DMS 273 treated with DMSO at 0.1 percent for 48 hours (cell line): ENCODE measurements at places on chromosomes 1 and 21.

GRCh38 chr1:231418741-231419107 lies 3.4 kb downstream of the EGLN1 start:
- no peak for DNase-seq

DNA sequence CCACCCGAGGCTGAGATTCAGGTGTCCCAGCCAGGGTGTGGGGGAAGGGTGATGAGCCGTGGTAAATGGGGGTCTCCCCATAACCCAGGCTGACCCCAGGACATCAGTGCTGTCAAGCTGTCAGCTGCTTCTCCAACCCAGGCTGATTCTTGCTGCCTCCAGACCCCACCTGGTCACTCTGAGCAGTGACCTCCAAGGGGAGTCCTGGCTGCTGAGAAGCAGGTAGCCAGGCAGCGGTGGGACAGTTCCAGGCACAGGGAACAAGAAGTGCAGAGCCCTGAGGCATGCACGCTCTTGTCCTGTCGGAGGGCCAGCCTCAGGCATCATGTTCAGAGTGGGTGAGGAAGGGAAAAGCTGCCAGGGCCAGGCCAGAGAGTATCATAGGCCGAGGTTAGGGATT lies 1.1 kb downstream of the ESPN start:
- no peak for DNase-seq

DNA sequence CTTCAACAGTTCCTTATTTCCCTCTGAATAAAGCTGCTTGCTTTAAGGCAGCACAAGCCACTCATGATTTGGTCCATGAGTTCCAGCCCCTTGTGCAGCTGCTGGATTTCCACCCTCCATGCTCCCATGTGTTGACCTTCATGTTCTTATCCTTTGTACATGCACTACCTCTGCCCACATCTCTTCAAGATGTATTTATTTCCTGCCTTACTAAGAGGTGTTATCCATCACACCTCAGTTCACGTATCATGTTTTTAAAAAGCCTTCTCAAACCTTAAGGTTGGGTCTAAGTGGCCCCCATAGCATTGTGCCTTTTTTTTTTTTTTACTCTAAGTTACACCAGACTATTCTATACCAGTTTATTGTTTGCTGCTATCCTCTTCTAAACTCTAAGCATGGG lies 107.7 kb downstream of the SIPA1L2 start:
- DNase-seq = no peak

- no peak for DNase-seq
Observed at GRCh38 chr1:163823017-163823416, 501.3 kb downstream of the NUF2 start.

DNA sequence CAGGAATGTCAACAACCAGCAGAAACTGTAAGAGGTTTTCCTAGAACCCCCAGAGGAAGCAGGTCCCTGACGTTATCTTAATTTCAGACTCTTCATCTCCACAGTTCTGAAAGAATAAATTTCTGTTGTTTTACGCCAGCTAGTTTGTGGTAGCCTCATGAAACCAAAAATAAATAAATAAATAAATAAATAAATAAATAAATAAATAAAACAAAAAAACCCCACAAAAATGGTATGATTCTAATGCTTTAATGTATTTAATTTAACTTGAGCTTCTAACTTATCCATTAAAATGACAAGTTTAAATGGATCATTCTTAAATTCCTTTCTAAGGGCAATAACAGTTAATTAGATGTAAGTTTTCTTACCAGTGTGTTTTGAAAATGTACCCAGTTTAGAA lies 293.8 kb upstream of the ADAMTS5 start:
- DNase-seq = no peak

GRCh38 chr1:166865926-166866325 lies 10.1 kb downstream of the TADA1 start:
- DNase-seq = no peak

- no peak for DNase-seq
Observed at GRCh38 chr1:70443739-70444138, 32.7 kb downstream of the CTH start.

DNA sequence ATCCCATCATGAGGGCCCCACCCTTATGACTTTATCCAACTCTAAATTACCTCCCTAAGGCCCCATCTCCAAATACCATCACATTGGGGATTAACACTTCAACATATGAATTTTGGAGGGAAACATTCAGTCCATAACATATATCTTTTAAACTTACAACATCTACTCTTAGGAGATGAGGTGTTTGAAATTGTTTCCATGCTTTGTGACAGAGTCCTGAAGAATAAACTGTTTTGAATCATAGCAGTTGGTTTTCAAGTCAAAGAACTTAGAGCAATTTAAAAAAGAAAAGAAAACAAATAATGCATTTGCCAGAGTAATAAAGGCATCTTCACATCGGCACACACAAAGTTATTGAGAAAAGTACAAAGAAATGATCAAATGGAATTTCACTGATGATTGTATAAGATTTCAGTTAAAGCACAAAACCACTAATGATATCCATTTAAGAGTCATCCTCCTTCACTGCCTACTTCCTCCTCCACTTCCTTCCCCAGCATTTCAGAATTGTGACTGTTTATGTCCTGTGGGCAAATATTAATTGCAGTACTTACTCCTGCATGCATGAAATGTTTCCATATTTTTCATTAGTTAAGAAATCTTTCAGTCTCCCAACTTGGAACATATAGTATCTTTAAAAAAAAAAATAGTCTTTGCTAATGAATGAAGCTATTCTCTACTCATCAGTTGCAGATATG lies 202.0 kb downstream of the LRRC40 start:
- DNase-seq = no peak

DNA sequence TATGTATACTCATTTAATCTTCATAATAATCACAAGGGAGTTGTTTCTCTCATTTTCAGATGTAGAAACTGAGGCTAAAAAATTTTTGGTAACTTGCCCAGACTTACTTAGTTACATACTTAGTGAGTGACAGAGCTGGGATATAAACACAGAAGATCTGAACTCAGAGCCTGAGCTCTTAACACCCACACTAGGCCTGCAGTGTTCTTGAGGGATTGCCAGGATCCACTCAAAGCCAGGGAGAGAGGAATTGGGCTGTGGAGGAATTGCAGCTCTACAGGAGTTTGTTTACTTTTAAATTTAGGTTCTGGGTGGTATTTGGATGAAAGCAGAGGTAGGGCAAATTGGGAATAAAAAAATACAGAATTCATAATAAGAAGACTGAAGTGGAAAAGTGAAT lies 515.1 kb upstream of the PLXNA2 start:
- no peak for DNase-seq

DNA sequence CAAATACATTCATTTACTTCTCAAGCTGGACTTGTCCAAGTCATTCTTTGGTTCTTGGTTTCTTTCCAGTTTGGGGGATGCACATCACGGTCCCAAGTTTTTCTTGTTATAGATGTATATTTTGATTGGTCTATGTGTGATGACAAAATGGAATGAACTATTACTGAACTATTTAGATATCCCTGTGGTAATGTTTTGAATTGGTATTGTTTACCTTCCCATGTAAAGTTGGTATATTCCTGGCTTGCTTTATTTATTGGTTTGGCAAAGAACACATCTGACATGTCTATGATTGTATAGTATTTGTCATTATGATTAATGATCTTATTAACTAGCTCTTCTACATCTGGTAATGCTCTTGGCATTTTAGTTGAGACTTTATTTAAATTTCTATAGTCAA lies 22.4 kb upstream of the ZNF692 start:
- DNase-seq = no peak

DNA sequence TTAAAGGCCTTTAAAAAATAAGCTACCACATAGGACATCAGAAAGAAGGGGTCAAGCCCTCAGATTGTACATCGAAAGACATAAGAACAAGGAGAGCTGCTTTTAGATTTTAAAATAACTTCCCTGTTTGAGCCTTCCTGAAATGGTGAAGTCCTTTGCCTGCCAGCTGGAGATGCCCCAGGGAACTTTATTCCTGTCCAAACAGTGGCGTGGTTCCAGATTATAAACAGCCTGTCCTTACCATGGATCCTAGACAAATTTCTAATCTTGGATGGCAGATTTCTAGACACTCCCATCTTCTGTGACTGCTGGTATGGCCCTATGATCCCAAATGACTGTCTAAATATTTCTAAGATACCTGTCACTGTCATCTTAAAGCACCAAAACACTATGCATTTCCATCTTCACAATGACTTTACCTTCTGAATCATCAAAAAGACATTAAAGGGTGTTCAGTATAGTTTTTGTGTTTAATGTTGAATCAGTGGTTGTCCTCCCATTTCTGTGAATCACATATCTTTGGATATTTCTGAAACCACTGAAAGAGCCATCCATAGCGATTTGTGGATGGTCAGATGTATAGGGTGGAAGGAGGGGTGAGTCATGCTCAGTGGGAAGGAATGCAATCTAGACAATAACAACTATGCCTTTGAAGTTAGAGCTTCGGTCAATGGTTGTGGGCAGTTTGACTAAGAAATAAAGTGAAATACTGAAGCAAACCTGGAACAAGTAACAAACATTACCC lies 23.2 kb downstream of the ILDR2 start:
- DNase-seq = no peak

GRCh38 chr1:226019572-226019971 lies 20.4 kb upstream of the SDE2 start:
- no peak for DNase-seq

GRCh38 chr1:104064399-104064798 lies 314.7 kb downstream of the AMY1C start:
- DNase-seq = no peak

- DNase-seq = no peak
Observed at GRCh38 chr1:9658199-9658598, 6.7 kb downstream of the PIK3CD start.

GRCh38 chr1:177385760-177386698 lies 215.3 kb downstream of the BRINP2 start:
- no peak for DNase-seq

- DNase-seq = no peak
Observed at GRCh38 chr21:41180752-41181151, 12.8 kb downstream of the BACE2 start.

DNA sequence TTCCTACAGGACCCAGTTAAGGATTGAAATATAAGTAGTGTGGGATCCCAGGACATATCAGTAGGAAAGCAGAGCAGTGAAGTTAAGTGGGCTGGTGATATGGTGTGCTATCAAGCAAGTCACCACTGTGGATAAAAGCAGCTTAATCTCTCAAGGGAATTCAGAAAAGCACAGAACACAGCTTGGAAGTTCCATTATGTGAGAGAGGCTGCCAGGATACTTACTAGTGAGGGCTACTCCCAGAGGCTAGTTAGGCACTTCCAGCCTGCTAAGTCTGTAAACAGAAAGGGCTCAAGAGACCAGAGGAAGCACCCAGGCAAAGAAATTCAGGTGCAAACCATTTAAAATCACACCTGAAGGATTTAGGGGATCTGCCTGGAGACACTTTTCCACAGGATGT lies 18.8 kb upstream of the GRIK1 start:
- DNase-seq = no peak

GRCh38 chr1:64829411-64830029 lies 84.6 kb downstream of the RAVER2 start:
- DNase-seq = no peak

GRCh38 chr1:62084310-62084890 lies 110.2 kb upstream of the L1TD1 start:
- DNase-seq = no peak

DNA sequence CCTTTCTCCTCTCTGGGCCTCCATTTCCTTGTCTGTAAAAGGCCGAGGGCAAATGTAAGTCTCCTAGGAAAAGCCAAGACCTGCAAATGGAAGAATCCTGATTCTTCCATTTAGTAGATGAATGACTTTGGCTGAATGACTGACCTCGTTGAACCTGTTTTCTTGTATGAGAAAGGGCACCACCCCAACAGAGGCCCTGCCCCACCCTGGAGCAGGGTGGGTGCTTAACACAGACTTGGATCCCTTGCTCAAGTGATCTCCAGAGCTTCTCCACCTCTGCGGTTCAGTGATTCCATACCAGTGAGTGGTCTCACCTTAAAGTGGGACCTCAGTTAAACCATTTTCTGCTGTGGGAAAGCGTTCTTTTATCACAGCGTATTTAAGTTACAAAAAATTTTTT lies 39.0 kb upstream of the GUCA2B start:
- DNase-seq = no peak

DNA sequence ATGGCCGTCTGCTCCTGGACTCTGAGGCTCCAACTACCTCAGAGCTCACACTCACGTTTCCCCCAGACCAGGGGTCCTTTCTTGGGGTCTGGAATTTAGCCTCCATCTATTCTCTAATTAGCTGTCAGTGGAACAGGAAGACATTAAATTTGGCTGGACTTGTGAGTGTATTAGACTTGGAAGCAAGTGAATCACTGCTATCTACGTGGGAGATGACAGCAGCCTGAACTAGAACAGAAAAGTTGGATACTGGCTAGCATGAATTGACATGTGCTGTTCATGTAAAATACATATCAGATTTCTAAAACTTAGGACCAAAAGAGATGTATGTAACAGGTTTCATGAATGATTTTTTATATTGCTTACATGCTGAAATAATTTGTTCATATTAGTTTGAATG lies 28.0 kb downstream of the TAF5L start:
- no peak for DNase-seq

DNA sequence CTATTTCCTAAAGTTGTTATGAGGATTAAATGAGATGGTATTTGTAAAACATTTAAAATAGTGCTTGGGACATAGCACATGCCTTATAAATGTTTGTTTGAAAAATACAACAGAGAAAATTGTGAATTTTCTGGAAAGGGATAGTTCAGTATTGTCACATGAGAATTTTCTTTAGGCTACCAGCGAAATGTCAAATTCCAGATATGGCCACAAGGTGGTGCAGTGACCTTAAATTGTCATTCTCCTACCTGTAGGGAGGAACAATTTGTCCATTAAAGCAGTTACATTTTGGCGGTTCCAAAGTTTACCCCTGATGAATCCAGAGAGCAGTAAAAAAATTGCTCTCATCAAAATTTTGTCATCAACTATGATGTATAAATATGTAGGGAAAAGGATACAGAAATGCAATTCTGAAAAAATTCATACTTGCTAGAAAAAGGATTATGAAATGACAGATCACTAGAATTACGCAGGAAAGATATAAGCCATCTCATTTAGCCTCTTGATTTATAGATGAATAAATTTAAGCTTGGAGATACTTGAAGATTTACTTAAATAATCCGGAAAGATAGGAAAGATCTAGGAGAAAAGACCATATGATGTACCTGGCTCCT lies 50.2 kb upstream of the TSHB start:
- no peak for DNase-seq

- no peak for DNase-seq
Observed at GRCh38 chr1:89609781-89610456, 23.0 kb upstream of the LRRC8C start.

GRCh38 chr1:41448821-41449220 lies 35.7 kb downstream of the EDN2 start:
- no peak for DNase-seq

DNA sequence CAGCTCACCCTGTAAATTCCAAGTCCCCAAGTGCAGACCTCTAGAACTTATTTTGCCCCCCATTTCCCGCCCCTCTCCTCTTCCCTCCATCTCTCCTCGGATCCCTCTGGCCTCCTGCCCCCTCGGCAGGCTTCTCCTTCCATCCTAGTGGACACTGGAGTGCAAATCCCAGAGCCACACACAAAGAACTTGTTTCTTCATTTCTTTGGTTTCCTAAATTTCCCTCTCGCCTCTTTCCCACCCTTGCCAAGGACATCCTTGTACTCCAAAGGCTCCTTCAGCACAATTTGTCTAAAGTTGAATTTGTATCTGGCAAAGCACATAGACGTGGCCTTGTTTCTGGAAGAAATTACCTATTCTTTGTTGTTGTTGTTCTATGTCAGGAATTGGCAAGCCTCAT lies 17.5 kb downstream of the UMODL1 start:
- no peak for DNase-seq
